Liver (tissue), 10 donors: ENCODE measurements at places on chromosomes 13 and 19.

GRCh38 chr19:13969897-13970296 lies 17.6 kb downstream of the DCAF15 start:
- no peak for DNase-seq

GRCh38 chr19:54335164-54335563 lies 3.8 kb downstream of the LILRA4 start:
- no peak for DNase-seq

GRCh38 chr19:31801611-31802010 lies 452.4 kb upstream of the TSHZ3 start:
- no peak for DNase-seq

DNA sequence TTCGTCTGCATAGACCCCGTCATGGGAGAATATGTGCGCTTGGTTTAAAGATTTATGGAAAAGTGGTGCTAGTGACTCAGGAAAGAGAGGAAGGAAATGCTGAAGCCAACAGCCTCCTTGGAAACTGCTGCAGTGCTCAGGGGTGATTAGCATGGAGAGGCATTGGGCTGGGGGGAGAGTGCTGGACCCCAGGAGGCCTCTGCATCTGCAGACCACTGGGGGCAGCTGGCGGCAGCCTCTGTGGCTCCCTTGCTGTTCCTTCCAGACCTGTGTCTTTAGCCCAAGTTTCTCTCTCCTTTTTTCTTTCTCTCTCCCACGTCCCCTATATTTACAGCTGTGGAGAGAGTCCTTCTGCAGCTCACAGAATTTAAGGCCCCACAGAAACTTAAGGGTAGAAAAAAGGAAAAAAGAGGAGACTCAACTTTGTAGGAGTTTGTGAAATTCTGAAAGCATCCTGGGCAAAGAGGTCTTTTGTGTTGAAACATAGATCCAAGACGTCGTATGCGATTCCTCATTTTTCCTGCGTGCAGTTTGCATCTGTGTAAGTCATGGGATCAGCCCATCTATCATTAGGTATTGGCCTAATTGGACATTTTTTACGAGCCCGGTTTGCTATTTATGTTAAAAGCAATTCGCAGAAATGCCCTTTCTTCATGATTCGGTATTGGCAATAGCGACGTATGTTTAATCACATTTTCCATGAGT lies 116.2 kb upstream of the ZNF536 start:
- no peak for DNase-seq

DNA sequence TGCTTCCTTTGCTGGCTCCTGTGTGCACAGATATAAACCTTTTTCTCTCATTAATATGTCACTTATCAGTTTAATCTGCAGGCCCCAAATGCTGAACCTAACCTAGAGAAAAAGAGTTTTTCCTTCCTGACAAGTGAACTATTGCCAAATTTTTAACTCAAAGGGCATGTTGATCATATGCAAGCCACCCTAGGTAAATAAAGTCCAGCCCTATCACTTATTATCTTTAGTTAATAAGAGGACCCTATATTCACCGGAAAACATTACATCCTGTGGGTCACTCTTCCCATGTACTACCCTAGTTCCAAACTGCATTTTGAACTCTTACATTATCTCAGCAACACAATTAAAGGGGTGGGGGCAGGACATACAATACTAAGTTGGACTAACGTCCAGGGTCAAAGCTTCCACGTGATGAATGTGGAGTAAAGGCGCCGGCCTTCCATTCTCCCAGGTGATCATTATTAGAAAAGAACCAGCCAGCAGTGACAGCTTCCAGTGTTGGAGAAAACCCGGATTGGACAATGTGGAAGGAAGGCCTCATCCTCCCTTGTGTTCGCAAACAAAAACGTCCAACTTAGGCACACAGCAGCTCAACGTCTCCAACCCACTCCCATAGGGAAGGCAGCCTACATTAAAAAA lies 86.6 kb downstream of the STK24 start:
- no peak for DNase-seq

DNA sequence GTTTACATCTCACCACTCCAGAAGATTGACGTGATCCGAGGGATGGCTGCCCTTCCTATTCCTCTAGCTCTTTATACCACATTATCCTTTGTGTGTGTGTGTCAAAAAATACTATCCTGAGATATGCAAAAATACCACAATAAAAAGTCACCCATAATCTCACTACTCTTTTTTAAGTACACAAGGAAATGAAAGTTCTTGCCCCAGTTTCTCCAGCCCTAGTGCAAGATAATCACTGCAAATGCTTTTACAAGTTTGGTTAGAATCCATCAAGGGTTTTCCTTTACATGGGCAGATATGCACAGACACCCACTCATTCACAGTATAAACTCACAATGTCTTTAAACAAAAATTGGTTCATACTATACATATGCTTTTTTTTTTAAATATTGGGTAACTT lies 89.3 kb downstream of the DIAPH3 start:
- no peak for DNase-seq

DNA sequence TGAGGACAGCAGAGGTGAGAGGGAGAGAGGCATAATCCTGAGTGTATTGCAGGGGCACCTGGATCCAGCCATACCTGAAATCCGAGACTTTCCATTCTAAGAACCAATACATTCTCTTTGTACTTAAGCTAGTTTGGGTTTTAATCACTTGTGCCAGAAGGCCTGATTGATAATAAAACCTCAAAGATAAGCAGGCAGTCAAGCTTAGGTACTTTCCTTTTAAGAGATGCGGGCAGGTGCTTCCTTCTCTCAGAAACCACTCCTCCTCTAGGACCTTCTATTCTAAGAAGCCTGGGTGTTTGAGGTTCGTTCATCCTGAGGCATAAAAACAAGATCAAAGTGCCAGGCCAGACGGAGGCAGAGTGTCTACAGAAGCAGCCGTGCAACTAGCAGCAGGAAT lies 22.2 kb downstream of the FAM187B start:
- DNase-seq = no peak

DNA sequence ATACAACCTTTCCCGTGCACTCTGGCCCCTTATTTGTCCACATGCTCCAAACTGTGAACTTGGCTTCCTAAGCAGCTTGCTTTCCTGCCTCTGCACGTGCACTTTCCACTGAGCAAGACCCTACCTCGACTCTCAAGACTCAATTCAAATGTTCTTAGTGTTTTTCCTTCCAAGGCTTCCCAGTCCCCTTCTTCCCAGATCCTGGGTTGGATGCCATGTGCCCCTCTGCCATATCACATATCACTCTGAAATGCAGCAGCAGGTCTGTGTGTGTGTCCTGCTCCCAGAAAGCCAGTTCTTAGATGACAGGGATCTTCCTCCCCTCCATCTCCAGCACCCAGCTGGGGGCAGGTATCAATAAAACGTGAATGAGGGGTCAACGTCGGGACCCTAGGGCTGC lies 3.0 kb downstream of the ZNF557 start:
- no peak for DNase-seq

GRCh38 chr19:50873056-50873455 lies at the start of gene KLK2:
Gene KLK2, plus strand, starts transcription at chr19:50873439. Its CDS starts 35 bp downstream, at chr19:50873474.
- DNase-seq = no peak

DNA sequence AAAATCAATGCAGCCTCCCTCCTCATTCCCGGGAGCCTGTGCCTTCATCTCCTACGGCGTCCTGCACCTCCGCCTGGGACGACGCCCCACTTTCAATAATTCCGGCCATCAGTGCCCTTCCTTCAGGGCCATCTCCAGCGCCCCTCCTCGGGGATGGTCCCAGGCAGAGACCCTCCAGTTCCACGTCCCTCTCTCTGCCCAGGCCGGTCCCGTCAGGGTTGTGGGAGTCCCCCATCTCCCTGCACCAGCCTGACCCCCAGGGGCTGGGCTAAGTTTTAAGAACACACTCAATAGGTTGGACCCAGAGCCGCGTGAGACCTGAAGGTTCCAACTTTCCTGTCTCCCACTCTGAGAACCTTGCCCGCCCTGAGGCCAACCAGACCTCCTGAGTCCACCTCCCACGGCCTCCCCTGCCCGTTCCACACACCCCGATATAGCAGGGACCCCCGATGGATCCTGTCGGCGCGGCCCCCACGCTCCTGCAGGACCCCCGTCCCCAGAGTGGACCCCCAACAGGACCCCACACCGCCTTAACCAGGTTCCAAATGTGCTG lies 646 bp downstream of the TMEM161A start:
- no peak for DNase-seq

DNA sequence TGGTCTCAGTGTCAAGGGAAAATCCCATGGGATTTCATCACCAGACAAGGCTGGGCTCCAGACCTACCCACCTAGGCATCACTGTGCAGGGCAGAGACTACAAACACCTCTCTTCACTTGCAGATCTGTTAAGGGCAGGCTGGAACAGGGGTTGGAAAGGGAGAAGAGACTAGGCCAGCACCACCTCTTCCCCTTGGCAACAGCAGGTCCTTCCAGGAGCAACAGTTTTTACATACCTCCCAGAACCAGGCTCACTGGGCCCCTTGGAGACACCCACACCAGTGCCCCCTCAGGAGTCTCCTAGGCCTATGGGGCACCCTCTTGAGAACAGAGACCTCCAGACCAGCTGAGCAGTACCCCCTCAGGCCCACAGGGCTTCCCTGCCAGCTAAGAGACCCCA lies 2.5 kb upstream of the UBE2M start:
- no peak for DNase-seq

DNA sequence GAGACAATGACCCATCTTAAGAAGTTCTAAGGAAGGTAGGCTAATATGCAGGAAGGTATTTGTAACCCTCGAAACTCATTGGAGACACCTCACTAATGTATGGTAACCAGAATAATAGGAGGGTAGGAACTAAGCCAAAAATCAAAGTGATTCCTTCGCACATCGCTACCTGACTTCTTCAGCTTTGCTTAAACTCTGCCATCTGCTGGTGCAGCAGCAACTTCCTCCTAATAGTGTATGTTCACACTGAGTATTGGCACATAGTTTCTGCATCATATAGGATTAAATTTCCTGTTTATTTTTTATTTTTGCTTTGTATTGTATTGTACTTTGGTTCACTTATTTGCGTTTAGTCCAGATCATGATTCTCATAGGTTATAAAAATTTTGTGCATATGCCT lies 676.2 kb downstream of the GPC5 start:
- DNase-seq = no peak

- no peak for DNase-seq
Measured at GRCh38 chr13:50580684-50581305, 262.7 kb downstream of the DLEU7 start.

DNA sequence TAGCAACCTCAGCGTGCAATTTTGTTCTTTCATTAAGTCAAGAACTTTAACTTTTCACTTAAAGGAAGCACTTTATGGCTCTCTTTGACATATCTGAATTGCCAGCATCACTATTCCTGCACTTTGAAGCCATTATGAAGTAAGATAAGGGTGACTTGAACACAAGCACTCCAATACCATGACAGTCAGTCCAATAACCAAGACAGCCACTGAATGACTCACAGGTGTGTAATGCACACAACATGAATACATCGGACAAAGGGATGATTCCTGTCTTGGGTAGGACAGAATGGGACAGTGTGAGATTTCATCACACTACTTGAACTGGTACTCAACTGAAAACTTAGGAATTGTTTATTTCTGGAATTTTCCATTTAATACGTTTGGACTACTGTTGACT lies 233.7 kb upstream of the IPO5 start:
- DNase-seq = no peak

DNA sequence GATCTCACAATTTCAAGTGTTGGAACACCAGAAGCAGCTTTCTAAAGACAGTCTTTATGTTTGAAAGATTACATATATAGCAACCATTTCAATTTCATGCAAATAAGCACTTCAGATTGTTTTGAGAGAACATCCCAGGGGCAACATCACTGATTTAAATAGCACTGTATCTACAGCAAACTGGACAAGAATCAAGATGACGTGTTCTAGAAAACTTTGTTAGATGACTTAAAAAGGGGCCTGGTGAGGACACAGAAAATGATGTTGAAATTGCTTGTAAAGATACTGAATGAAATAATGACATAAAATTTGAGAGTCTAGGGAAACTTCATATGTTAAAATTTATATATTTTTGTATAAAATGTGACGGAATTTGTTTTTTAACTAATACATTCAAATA lies 277.1 kb downstream of the KLF12 start:
- DNase-seq = no peak

DNA sequence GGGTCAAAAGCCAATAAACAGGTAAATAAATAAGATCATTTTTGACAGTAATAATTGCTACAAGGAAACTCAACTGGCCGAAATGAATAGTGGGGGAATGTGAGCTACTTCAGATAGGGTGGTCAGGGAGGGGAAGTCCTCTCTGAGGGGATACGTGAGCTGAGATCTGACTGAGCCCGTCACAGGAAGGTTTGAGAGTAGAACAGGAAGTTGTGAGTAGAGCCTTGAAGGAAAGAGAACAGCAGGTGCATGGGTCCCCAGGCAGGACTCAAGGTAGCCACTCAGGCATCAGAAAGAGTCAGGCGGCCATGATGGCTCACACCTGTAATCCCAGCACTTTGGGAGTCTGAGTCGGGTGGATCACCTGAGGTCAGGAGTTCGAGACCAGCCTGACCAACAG lies 6.3 kb downstream of the IRGQ start:
- DNase-seq = no peak

DNA sequence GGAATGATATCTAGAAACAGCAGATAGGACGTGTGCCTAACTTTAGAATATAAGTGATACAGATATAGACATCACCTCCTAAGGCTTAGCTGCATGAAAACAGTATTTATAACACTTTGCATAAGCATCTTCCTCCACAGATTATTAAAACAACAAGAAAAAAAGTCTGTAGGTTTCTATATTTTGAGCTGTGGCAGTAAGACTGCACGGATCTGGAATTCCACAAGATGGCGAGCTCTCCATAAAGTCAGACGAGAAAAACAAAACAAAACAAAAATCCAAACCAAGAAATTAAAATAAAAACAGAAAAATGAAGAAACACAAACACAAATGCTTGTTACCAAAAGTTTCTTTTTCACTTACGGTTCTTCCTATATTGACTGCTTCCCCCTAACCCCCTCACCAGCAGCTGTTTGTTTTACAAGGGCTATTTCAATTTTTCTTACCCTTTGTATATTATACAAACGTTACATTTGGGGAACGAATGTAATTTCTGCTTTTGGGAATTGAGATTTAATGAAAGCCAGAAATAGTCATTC lies 285.8 kb downstream of the MYO16 start:
- no peak for DNase-seq

DNA sequence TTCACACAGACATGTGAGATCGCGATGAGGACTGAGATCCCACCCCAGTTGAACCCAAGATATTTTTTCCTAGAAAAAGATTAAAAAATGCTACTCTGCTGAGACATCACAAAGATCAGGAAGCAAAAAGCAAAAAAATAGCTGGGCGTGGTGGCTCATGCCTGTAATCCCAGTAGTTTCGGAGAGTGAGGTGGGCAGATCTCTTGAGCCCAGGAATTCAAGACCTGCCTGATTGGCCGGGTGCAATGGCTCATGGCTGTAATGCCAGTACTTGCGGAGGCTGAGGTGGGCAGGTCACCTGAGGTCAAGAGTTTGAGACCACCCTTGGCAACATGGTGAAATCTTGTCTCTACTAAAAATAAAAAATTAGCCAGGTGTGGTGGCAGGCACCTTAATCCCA lies 1.1 kb downstream of the FUT3 start:
- no peak for DNase-seq

GRCh38 chr13:49584771-49585182 lies 581 bp downstream of the RCBTB1 start:
- DNase-seq = no peak
